ENCODE measurements at places on chromosomes 1 and 21.

- DNase-seq, result no peak
Observed at GRCh38 chr1:58502519-58502918, 44.0 kb downstream of the OMA1 start.

DNA sequence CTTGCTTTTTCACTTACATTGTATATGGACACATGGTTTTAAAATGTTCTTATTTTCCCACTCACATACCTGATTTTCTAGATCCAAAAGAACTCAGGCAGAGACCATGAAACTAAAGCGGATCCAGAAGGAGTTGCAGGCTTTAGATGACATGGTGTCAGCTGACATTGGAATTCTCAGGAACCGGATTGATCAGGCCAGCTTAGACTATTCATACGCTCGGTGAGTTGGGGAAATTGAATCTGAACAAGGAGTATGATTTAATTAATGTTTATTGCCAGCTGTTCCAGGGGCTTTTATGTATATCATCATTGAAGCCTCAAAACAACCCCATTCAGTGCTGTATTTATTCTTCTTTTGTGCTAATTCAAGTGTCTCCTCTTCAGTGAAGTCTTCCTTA lies 12.7 kb downstream of the GORAB start:
- no peak for DNase-seq

- no peak for DNase-seq
Observed at GRCh38 chr1:216936779-216937178, 213.6 kb upstream of the ESRRG start.

- no peak for DNase-seq
Observed at GRCh38 chr1:208219098-208219658, 25.0 kb downstream of the PLXNA2 start.

- no peak for DNase-seq
Observed at GRCh38 chr1:224113545-224113917, 380 bp upstream of the FBXO28 start.

DNA sequence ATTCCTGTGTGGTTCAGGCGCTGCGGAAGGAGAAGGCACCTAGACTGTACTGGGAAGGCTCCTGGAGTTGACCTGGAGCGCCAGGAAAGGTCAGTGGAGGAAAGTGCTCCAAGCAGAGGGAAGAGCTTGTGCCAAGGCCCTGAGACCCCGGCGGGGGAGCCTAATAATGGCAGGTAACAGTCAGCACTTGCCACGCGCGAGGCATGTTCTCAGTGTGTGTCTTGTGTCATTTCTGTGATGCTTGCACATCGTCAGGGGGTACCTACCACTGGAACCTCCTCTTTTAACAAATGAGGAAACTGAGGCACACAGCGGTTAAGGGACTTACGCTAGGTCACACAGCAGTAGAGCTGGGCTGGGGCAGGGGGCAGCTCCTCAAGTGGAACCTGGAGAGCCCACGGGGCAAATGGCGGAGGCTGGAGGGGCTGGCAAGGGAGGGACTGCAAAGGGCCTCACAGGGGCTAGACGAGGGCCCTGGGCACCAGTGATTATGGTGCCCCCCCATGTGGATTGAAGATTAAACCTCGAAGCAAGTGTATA lies 976 bp upstream of the BMP8B start:
- DNase-seq, result no peak

DNA sequence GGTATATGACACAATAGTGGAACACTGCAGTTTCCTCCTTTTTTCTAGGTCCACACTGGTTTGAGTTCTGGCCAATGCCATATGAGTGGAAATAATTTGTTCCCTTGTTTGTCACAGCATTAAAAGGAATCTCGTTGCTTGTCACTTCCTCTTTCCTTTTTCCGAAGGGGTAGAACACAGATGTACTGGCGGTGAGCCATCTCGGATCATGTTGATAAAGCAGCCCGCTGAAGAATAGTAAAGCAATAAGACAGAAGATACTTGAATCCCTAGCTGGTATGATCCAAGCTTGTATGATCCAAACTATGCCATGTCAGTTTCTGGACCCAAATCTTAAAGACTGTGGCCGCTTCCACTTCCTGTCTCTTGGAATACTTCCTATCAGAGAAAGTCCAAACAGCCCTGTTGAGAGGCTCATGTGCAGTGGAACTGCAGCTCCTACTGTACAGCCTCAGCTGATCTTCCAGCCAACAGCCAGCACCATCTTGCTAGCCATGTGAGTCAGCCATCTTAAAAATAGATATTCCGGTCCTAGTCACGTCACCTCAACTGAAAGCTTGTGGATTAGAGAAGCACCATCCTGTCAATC lies 40.3 kb downstream of the CFHR5 start:
- DNase-seq, result no peak

Measured in GM13977 (cell line).